Hypothalamus (tissue), 51 donors: ENCODE measurements at places on chromosomes 13 and 19.

DNA sequence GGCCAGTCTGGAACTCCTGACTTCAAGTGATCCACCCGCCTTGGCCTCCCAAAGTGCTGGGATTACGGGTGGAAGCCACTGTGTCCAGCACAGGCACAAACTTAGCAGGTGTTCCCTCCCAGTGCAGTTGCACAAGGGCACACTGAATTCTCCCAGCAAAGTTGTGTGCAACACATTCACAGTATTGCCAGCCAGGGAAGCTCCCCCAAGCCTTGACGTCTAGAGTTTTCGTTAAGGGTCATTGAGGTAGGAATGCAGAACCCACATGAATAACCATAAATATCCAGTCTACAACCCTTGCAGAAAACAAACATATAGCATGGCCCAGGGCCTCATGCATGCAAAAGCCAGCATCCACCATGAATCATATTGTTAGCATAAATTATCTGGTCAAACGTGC, 3.3 kb upstream of the AURKC start:
- no peak for DNase-seq

DNA sequence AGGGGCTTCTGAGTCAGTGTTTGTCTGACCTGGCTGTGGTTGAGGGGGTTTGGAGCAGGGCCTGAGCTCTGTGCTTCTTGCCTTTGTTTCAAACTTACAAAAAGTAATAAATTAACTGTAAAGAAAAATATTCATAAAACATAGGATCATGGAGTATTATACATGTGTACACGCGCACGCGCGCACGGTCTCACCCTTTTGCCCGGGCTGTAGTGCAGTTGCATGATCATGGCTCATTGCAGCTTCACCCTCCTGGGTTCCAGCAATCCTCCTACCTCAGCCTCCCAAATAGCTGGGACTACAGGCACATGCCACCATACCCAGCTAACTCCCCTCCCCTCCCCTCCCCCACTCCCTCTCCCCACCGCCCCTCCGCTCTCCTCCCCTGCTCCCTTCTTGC, 23.5 kb downstream of the TDRD12 start:
- DNase-seq = no peak

GRCh38 chr13:112992931-112993680, 24.1 kb downstream of the MCF2L start:
- no peak for DNase-seq

DNA sequence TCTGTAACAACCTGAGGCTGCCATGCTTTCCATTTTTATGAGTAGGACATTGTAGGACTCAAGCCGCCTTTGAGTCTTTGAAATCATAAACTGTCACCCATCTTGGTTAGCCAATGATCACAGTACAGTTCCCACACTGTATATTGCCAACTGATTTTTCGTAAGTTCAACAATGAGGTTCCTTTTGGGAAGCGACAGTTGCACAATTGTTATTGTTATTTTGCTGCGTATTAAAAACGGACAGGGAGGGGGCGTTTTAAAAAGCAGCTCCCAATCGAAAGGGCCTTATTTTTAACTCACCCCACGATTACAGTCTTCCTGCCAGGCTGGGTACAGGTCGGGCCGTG, 601 bp downstream of the SLC46A3 start:
- DNase-seq = no peak

DNA sequence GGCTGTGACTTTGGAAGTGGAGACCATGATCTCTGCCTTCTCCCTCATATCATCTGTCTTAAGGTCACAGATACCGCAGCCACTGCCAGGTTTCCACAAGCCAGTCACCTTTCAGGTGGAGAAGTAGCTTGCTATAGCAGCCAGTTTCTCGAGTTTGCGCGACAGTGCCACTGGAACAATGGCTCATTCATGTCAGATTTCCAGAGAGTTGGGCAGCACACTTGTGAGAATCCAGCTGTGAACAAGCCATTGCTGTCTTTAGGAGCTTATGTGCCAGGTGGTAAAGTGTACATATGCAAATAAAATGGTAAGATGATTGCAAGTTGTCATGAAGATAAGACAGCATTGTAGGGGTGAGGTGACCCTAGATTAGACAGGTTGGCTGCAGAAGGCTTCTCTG, 22.3 kb downstream of the GARRE1 start:
- peak; percentile 23 for DNase-seq

- no peak for DNase-seq
Observed at GRCh38 chr19:32337084-32337808, 8.2 kb upstream of the ZNF507 start.

DNA sequence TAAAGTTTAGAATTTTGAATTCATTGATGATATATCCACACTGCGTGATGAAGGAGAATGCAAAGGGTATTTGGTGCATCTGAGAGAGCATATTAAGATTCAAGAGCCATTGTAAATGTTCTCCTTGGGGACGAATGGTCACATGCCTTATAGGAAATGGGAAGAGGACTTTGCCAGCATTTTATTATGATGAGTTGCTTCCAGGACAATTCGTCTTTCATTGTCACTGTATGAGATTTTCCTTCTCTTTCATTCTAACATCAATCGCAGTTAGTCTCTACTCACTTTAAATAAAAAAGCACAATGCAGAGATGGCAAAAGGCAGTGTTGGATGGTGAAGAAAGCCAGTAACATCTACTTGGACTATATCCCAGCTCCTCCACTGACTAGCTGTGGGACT, 21.4 kb downstream of the WDFY2 start:
- no peak for DNase-seq

GRCh38 chr19:17753976-17754375, 2.7 kb downstream of the FCHO1 start:
- DNase-seq = no peak

GRCh38 chr19:49687150-49687549, 2.2 kb upstream of the ADM5 start:
- DNase-seq = no peak

DNA sequence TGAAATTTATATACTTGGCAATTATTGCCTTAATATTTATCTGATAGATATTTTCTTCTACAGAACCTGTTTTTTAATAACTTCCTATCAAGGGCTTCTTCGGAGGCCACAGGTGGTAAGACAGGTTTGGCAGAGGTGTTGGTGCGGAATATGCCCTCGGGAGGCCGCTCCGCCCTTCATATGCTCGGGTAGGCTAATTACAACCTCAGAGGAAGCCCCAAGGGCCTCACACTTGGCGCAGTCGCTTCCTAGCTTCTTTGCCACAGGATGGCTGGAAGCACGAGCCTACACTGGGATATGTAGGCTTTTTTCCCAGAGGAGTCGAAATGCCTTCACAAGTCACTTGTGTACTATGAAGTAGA, 68.8 kb downstream of the LMO7 start:
- DNase-seq = no peak

DNA sequence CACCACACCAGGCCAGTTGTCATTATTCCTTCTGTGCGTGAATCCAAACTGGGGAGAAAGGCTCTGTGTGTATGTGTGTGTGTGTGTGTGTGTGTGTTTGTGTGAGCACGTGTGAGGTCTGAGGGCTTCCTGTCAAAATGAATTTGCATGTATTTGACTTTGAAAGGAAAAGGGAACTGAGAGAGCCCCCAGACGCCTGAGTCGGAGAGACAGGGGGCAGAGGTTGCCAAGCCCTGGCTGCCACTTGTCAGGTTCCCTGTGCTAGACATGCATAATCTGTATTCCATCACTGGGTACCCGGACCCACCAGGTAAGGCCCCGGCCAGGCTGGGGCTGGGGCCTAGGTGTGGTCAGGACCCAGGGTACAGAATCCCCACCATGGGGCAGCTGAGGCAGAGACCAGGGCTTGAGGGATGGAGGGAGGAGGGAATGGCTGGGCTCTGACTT, at the start of gene CLEC17A:
Gene CLEC17A (plus strand): TSS at position 191 of the 447 bp plus-strand sequence. CDS start 77 bp downstream, at position 268.
- no peak for DNase-seq

- DNase-seq = no peak
Observed at GRCh38 chr13:88736026-88736425, 1064.9 kb downstream of the SLITRK5 start.

DNA sequence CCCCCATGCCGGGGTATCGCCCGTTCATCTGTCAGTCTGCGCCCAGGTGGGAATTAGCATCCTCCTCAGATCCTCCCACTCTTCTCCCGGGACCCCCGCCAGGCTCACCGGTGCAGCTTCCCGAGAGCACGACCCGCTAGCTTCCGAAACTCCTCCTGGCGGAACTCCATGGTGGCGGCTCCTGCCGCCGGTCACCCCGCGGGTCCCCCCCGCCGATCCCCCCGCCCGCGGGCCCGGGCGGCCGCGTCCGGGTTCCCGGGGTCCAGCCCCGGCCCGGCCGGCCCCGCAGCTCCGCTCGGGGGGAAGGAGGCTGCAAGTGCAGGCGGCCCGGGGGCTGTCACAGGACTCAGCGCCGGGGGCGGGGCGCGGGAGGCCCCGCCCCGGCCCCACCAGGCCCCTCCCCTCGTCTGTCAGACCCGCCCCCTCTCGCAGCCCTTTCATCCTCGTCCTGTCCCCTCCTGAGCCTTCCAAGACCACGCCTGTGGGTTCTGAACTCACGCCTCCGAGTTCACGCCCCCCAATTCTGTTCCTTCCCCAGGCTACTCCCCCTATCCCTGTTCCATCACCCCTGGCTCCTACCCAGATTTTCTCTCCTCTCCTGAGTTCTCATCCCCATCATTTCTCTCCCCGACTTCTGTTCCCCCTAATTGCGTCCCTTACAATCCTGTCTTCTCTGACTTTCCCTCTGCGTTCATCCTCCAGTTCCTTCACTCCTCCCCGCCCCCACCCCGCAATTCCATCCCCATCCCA, at the start of gene SLC17A7:
Gene SLC17A7 (minus strand): TSS at position 318 of the 750 bp plus-strand sequence. CDS start 148 bp downstream, at position 170.
- DNase-seq = no peak

- DNase-seq = no peak
Observed at GRCh38 chr19:14715841-14716240, 26.0 kb downstream of the ZNF333 start.

GRCh38 chr13:30366088-30366487, 56.2 kb upstream of the UBE2L5 start:
- no peak for DNase-seq

DNA sequence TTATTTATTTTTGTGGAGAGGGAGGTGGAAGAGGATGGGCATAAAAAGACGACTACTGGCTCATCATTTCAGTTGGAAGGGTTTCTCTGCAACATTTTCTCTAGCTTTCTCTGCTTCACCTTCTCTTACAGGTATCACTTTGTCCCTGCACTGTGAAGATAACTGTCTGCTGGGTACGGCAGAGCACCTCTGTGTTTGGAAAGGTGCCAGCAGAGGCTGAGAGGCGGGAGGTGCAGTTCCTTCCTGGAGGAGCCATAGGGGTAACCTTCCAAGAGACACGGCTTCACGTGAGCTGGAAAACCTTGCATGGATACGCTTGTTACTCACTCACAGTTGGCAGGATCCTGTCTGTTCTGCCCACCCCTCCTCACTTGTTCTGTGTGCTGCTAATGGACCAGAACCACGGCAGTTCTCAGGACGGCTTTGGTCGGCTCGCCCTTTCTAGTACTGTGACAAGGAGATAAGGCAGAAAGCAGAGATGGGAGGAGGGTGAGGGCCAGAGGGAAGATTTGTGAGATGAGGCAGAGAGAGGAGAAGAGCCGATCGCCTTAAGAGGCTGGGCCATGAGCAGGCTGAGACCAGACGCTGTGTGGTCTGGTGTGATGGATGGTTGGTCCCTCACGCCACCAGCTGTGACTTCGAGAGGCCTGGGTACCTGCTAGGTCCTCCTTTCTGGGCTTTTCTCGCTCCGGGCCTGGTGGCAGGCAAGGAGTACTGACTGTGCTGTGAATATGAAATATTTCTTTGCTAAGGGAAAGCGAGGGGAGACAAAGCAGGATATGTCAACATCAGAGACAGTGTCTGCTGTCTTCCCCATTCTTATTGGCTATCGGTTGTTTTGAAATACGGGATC, 66.8 kb downstream of the MRPL57 start:
- DNase-seq = no peak

GRCh38 chr19:55660404-55660803, 5.6 kb downstream of the U2AF2 start:
- no peak for DNase-seq

- no peak for DNase-seq
Observed at GRCh38 chr19:34173193-34173956, 1.1 kb downstream of the LSM14A start.

GRCh38 chr19:33245948-33246708, 20.5 kb upstream of the SLC7A10 start:
- DNase-seq = no peak

GRCh38 chr13:34886987-34887386, 55.1 kb upstream of the NBEA start:
- no peak for DNase-seq

DNA sequence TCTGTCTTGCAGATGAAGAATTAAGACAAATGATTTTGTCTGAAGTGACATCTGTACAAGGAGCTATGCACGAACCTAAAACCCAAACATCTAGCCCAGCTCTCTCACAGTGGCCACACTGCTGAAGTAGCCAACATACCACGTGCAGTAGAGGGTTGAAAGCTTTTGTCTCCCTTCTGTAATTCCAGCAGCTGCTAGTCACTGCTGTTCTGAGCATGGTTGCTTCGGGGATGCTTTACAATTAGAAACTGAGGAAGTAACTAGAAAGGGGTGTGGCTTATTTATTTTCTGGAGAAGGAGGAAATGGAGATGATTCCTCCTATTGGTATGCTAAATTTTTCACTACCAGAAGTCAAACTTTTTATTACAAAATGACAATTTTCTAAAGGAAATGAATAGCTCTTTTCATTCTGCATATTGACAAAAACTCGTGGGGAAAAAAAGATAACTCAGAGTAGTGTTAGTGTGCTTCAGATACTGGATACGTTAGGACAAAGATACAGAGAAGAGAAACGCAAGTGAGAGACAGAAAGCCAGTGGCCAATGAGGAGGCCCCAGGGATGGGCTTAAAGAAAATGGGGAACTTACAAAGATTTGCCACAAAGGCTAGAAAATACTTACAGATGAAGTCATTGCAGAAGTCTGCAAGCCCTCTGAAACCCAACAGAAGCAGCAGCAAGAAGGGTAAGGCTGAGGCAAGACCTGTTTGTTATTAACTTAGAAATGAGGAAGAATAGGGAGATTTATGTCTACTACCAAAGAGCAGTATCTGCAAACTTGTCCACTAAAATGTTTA, 192.7 kb upstream of the MIR17HG start:
- DNase-seq = no peak

GRCh38 chr19:40642757-40643305, 41.7 kb downstream of the LTBP4 start:
- DNase-seq = no peak

GRCh38 chr19:40219721-40220276, 1.6 kb upstream of the TTC9B start:
- DNase-seq = no peak

GRCh38 chr13:42807866-42808265, 26.5 kb downstream of the FAM216B start:
- no peak for DNase-seq

DNA sequence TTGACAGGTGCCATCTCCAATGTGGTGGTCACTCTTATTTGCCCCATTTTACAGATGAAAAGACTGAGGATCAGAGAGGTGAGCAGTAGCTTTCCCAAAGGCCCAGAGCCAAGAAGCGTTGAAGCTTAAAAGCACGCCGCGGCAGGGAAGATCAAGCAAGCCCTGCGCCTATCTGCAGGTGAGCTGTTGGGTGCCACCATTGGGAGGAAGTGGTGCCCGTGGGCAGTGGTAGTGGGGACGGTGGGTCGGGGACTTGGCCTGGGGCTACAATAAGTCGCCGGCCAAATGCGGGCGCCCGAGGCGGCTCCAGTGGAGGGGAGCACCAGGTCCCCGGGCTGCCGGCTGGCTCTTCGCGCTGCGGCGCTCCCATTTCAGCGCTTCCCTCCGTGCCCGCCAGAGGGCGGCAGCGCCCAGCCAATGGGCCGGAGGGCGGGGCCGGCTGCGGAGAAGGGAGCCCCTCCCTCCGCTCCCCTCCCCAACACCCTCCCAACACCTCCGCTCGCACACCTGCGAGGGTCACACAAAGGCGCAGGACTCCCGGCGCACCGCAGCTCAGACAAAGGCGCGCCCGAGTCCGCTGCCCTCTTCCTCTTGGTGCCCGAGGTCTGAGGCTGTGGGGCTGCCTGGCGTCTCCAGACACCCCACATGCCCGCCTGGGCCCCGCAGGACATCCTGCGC, 744 bp upstream of the POU2F2 start:
- DNase-seq = peak; percentile 65

GRCh38 chr13:33879118-33879517, 61.2 kb downstream of the RFC3 start:
- no peak for DNase-seq
